ENCODE measurements at places on chromosomes 7 and 10.

DNA sequence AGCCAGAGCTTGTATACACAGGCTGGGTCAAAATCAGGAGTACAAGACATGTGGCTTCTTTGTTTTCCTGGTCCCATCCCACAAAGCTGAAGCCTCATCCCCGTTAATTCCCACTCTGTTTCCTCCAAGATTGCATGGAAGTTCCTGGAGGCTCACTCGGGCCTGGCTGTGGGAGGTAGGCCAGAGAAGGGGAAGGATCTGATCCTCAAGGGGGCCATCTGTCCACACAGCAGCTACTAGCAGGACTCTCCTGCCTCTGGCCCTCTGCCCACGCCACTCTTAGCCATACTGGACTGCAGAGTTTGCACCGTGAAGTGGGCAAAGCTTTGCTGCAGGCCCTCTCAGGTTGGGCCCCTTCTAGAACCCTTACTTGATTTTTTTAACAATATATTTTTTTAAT lies 160.6 kb downstream of the FGFR2 start:
- no peak for DNase-seq

DNA sequence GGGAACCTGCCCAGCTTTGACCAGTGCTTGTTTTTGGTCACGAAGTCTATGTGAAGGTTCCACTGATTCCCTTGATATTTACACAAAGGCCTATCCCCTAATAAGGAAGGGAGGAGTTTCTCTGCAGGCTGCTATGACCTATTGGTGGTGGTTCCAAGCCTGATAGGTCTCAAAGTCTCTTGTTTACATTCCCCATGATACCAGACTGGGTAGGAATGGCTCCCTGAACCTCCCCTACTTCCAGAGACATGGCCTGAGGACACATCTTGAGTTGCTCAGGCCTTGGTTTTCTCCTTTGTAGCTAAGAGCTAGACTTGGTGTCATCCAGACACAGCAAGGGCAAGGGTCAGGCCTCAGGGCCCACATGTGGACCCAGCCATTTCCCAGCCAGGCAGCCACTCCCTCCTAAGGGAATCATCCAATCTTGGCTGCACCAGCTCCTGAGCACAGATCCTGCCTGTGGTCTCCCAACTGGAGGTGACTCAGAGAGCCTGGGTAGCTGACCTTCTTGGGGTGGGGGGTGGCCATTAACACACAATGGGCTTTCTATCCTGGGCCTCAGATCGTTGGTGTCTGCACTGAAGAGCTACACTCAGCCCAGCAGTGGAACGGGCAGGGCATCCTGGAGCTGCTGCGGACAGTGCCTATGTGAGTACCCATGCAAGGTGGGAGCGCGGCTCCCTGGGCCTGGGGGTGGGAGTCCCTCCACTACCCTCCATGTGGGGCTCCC lies 51.0 kb upstream of the TRIM8 start:
- no peak for DNase-seq

- DNase-seq = no peak
Measured at GRCh38 chr7:6202117-6202516, 70.3 kb downstream of the CYTH3 start.

GRCh38 chr7:46220066-46220630 lies 299.1 kb upstream of the IGFBP3 start:
- no peak for DNase-seq

- DNase-seq = no peak
Measured at GRCh38 chr10:52956461-52956860, 183.9 kb upstream of the MBL2 start.

- DNase-seq = no peak
Measured at GRCh38 chr10:45447416-45447815, 73.4 kb downstream of the ALOX5 start.

DNA sequence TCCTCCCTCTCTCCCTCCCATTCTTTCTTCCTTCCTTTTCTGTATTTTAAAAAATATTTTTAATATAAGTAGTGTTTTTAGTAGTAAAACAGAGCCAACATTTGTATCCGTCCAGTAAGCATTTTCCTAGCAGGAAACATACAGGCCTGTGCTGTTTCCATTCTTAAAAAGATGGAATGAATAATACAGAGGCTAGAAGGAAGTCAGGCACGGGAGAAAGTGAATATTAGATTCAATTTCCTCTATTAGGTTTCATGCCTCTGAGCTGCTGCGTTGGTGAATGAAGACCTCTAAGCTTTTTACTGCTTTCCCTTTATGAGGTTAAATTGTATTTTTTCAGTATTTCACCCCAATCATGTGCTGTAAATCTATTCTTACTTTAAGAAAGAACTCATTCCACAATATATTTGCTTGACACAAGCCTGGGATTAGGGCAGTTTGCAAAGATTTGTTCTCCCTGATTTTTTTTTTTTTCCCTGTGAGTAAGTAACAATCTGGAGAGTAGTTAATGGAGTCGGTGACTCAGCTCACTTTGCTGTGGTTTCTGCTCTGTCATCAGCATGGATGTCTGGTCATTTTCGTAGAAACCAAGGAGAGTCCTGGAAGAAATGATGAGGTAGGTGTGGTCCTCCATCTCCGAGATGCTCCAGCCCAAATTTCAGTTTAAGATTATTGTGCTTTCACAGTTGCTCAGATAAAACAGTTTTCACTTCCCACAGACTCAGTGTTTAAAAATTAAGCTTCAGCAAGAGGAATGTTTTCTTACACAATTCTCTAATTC lies 76.1 kb upstream of the PITRM1 start:
- no peak for DNase-seq

DNA sequence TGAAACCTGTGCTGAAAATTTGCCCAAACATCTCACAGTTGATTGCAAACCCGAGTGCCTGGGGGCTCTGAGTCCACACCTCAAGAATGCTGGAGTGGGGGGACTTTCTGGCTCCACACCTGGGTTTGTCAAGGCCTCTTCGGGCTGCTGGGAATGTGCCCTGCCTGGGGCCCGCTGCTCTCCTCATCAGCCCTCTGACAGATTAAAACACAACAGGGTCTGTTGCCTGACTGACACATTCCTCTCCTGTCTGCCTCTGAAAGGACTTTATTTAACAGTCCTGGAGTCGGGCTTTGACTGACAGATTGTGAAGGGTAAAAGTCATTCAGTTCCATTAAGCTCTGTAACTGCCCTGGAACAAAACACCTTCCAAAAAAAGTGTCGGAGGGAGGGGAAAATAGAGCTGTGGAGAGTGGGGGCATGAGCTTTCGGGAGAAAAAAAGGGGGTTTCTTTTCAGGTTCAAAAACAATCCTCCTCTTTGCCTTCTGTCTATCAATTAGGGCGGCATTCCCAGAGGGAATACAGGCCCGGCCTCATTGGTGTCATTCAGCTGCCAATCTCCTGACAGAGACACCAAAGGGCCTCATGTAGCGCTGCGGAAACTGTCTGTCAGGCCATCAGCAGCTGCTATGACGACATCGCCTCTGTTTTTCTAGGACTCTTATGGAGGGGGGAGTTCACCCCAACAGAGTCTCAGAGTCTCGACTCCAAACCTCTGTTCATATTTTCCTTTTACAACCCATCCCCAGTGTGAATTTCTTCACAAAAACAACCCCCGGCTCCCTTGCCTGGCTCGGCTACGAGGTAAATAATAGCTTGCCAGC lies 398.8 kb upstream of the NFE2L3 start:
- no peak for DNase-seq

GRCh38 chr10:97574374-97575126 lies 2.0 kb downstream of the ANKRD2 start:
- no peak for DNase-seq

DNA sequence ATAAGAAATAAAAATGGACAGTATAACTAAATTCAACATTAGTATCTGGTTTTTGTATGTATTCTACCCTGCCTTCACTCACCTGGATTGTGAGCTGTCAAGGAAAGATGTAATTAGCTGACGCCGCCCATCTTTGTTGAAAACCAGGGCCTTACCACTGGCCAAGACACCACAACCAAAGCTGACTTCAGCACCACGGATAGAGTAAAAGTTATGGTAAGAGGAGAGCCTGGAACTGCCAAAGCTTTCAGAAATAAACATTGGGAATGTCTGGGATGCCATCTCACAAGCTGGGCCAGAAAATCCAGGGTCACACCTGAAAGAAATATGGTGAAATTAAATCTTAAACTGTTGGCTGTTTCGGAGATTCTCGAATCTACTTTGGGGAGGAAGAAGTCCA lies 190.1 kb upstream of the SLC26A5 start:
- no peak for DNase-seq

GRCh38 chr7:53672681-53673080 lies 637.2 kb downstream of the POM121L12 start:
- no peak for DNase-seq

DNA sequence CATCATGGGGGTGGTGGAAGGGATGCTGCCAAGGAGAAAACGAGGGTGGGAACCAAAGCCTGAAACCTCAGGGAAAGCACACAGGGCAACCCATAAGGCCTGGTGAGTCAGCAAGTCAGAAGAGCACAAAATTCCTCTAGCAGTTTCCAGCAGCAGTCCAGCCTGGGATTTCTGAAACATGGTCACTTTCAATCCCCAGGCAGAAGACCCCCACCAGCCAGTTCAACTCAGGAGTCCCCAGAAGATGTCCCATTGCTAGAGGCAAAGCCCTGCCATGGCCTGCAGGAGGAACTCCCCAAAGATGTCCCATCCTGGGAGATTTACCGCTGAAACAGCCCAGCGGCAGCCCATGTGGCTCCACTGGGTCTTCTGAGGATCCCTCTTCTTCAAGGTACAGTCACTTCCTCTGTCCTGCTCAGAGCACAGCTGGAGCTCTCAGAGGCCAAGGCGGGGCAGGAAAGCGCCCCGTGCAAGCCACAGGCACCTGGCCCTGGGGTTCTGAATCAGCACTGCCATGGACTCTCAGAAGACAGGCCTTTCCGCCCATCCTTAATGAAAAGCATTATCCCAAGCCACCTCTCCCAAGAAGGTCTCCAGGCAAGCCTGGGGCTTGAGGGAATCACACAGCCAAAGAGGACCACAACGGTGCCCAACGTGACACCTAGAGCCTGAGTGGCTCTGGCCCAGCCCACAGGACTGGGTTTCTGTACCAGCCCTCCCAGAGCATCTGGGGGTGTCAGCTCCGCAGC lies 196.9 kb downstream of the GRID1 start:
- no peak for DNase-seq

GRCh38 chr7:155463114-155463811 lies 5.3 kb downstream of the EN2 start:
- DNase-seq = no peak

DNA sequence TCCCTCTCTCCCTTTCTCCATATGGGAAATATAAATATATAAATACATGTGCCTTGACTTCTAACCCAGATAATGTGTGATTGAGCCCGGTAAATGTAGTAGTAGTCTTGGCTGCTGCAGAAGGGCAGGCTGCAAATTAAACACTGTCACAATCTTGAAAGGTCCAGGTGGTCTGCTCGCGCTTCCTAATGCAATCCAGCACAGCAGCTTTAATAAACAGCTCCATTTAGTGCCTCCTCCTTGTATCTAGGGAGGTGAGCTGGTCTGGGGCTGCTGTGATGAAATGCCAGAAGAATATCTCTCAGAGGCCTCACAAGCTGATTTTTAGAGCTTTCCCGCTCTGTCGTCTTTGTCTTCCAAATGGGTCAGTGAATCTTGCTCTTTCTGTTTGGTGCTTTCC lies 782 bp downstream of the POU6F2 start:
- no peak for DNase-seq

- DNase-seq = no peak
Measured at GRCh38 chr7:98360221-98361130, 40.4 kb downstream of the BAIAP2L1 start.

DNA sequence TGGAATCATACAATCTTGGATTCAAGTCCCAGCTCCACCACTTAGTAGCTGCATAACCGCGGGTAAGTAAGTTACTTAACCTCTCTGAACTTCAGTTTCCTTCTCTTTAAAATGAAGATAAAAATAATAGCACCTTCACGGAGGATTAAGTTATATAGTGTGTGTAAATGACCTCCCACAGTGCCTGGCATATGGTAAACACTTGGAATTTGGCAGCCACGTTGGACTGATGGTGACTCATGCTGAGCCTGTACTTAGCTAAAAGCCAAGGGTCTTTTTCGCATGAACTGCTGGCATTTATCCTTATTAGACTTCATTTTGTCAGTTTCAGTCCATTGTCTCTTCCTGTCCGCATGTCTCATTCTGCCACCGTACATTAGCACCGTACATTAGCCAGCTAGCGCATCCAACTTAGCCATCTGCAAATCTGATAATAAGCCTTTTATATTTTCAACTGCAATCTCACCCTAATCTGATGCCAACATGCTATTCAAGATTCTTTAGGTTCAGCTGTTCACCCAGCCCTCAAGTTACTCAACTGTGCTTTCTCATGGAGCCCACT lies 11.2 kb downstream of the SLC13A4 start:
- no peak for DNase-seq

- no peak for DNase-seq
Measured at GRCh38 chr10:18968159-18968558, 80.4 kb upstream of the MALRD1 start.

DNA sequence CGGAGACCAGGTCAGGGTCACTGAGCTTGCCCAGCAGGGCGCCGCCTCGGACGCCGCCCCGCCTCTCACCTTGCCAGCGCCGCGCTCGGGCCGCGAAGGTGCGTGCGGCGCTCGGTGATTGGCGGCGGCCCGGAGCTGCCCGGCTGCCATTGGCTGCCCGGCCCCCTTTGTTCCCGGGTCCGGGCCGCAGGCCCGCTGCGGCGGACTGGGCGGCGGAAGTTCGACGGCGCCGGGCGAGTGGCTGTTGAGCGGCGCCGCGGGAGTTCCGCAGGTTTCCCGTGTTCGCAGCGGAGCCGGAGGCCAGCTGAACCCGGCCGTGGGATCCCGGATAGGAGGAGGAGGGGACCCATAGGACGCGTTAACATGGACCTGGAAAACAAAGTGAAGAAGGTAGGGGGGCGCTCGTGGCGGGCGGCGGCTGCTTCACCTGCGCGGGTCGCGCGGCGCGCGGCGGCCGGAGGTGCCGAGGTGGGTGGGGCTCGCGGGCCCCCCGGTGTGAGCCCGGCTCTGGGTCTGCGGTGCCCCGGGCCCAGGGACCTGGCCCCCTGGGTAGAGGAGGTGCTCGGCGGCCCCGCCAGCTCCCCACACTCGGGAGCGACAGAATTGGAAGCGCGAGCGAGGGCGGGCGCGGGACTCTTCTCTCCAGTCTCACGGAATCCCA lies at the start of gene TES:
TES (plus strand) TSS at position 195 of the 661 bp plus-strand sequence; CDS start at position 364, 169 bp downstream.
- peak; percentile 60 for DNase-seq

DNA sequence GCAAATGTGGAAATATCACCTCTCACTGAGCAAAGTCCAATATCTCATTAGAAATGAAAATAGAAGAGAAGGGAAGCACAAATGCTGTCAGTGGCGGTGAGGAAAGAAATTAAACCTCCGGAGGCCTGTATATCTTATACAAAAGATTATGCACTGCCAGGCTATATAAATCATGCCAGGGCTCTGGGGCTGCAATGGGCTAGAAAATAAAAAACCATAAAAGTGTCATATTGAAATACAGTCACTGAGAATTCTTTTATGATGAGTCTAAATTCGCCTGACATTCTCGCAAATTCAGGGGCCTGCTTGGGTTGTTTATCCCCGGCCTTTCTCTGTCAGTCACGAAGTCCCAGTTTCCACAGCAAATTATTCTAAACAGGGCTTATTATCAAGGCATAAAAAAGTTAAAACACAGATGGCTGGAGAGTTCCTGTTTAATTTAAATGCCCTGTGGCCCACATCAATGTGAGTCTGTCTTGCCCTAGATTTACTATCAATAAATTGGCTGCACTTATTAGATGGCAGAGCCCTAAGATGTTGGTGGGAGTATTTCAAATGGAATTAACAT lies 193.8 kb downstream of the SNX10 start:
- DNase-seq = no peak

Data from CD4-positive, alpha-beta T cell treated with Interleukin-4 for 4 hours (primary cell).